ENCODE measurements at places on chromosomes 3 and 15.

DNA sequence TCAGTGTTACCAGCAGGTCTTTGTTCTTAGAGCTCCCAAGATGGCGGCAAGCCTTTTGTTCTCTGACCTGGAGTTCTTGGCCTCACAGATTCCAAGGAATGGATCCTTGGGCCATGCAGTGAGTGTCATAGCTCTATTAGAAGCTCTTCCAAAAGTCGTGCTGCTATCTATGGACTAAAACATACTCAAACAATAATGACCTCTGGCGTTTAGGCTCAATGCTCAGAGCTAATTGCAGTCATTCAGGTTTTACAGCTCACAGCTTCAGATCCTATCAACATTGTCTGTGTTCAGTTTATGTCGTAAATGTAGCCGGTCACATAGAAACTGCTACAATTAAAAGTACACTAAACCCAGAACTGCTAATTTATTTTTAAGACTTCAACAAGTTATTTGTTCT lies 22.2 kb downstream of the CCRL2 start:
- DNase-seq: no peak

- DNase-seq: no peak
Measured at GRCh38 chr3:132444383-132444782, 27.1 kb downstream of the DNAJC13 start.

- DNase-seq: no peak
Measured at GRCh38 chr3:46296826-46297225, 54.6 kb downstream of the CCR3 start.

DNA sequence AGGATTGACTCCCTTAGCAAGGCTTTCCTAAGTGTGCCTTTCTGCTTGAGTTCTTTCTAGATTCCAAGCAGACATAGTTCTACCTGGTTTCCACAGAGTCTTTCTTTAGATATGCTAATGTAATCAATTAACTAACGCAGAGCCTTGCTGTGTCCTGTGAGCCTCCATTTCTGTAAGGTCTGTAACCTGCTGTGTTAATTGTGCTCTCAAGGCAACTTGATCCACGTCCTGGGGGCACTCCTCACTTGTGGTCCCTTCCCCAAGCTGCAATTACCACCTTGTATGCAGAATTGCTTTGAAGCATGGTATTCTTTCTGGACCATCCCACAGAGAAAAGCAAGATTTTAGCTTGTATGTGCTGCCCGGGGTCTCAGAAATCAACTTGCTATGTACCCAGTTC lies 29.5 kb upstream of the THSD4 start:
- no peak for DNase-seq

DNA sequence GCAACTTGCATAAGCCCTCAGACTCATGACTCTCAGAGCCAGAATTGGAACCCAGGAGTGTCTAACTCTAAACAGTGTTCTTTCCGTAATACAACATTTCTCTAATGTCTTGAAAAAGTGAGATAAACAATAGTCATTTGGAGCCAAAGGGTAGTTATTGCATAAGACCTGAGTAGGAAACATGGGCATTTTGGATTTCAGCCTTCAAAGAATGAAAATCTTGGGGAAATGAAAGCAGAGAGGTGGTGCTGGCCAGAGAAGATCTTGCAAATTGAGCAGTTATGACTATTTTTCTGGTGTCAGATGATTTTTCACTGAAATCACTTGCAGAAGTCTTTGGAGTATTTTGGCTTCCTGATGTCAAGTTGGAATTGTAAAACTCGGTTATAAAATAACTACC lies 379.4 kb downstream of the DIPK2A start:
- DNase-seq: no peak

- DNase-seq: no peak
Measured at GRCh38 chr3:137097386-137097785, 139.6 kb downstream of the IL20RB start.

- no peak for DNase-seq
Measured at GRCh38 chr15:63250312-63250965, 27.0 kb upstream of the APH1B start.

- DNase-seq: no peak
Measured at GRCh38 chr15:63051156-63052066, 8.9 kb downstream of the TPM1 start.

DNA sequence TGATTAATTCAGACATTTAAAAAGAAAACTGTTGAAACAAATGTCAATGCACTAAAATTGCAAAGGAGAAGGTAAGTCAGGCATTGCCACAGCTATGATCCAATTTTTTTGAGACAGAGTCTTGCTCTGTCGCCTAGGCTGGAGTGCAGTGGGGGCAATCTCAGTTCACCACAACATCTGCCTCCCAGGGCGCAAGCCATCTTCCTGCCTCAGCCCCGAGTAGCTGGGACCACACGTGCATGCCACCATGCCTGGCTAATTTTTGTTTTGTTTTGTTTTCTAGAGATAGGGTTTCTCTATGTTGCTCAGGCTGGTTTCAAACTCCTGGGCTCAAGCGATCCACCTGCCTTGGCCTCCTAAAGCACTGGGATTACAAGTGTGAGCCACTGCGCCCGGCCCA lies 117.6 kb downstream of the FMN1 start:
- DNase-seq: no peak

DNA sequence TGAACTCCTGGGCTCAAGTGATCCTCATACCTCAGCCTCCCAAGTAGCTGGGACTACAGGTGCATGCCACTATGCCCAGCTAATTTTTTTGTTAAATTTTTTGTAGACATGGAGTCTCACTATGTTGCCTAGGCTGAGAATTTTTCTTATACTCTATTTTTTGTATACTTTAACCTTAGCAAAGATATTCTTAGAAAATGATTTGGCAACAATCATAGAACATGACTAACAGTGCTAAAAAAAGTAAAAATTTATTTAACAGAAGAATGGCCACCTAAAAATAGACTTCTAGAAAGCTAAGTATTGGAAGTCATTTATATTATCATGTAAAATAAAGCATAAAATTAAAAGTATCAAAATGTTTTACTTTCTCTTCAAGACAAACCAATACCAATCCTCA lies 322.3 kb downstream of the PLCL2 start:
- no peak for DNase-seq

- no peak for DNase-seq
Measured at GRCh38 chr15:42085236-42085605, 9.1 kb downstream of the PLA2G4D start.

DNA sequence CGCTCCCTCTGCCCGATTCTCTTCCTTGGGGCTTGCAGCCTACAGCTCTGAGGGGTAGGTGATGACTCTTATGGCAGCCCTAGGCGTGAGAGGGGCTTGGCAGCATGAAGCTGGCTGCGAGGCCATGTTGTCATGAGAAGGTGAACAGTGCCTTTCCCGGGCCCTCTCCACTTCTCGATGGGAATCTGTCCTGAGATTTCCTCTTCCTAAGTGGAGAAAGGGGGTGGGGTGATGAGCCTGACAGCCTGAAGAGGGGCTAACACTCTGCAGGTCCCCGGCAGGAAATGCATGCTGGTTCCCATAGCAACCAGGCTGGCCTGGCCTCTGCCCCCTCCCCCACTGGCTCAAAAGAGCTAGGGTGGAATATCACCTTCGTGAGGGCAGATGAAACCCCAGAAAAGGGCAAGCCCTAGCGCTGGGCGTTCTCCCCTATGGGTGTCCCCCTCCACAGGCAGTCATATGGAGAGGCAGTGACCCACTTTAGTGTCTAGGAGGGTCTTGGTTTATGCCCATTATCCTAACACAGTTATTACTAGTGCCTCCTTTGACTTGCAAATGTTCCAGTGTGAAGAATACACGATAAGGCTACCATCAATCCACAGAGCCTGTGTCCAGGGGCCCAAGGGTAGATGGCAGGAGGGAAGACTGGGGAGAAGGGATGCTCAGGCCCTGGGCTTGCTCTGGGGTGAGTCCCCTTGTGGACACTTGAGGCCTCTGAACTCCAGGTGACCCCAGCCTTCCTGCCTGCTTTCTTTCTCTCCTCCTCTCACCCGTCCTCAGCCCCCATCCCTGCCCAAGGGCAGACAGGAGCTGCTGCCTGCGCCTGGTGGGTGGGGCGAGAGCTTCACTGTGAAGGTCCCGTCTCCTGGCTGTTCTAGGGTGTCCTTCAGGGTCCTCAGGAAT lies 13.2 kb downstream of the EPHB3 start:
- DNase-seq: no peak

GRCh38 chr3:13839726-13840340 lies 40.0 kb downstream of the WNT7A start:
- DNase-seq: no peak

GRCh38 chr15:81256916-81257315 lies 60.2 kb downstream of the IL16 start:
- DNase-seq: no peak

DNA sequence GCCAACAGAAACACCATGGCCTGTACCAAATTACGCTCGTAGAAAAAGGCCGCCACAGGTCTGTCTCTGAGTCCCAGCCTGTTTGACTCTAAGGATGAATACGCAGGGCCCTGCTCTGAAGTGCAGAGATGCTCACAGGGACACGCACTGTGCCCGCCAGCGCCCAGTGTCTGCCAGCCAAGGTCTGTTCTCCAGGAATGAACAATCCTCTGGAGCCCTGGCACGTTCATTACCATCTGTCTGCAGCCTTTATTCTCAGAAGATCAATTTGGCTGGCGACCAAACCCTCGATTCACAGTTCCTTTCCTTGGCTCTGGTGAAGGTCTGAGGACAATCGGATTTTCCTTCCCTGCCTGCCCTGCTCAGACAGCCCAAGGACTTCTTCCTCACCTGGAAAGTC lies 66.3 kb downstream of the NIPA2 start:
- no peak for DNase-seq

DNA sequence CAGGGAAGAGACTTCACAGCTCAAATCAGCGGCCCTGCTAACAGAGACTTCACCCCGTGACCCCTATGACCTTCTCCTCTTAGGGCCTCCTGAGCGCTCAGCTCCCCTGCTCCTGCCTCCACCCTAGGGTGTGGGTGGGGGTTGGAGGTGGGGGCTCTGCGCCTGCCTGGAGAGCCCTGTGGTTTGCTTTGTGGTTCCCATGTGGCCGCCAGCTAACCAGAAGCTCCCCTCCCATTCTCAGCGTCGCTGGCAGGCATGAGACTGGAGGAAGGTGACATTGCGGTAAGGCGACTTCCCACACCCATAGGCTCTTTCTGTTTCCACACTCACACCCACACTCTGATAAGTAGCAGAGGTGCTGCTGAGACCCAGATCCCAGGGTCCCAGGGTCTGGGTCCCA lies 27.6 kb downstream of the XYLB start:
- DNase-seq: no peak

DNA sequence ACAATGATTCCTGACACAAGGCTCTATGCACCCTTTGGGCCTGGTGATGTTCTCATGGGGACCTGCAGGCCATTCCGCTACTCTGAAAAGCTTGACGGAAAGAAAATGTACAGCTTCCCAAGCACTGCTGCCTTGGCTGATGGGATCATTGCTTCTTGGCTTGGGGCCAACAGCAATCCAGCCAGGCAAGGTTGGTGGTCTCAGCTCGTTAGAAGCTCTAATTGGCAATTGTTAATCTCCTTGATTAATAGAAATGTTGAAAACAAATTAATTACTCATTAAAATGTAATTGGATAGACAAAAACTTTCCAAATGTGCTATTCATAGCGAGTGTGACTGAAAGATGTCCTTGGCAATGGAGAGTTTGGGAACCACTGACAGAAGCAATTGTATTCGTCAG lies 16.3 kb upstream of the MYZAP start:
- no peak for DNase-seq

DNA sequence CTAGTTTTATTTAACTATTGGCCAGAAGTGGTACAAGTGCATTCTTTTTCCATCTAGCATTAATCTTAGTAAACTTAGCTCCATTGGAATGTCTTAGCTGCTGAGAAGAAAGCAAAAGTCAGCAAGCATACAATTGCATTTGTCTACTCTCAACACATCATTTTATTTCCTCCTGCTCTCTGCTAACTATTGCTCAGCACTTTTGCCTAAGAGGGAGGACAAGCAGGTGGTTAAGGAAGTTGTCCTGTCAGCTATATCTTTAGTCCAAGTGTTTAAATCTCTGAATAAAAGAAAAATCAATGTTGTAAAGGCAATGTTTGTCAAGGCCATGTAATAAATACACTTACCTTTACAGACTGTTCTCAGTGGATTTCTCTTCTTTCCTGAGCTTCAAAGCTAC lies 51.0 kb downstream of the FHIT start:
- DNase-seq: no peak

DNA sequence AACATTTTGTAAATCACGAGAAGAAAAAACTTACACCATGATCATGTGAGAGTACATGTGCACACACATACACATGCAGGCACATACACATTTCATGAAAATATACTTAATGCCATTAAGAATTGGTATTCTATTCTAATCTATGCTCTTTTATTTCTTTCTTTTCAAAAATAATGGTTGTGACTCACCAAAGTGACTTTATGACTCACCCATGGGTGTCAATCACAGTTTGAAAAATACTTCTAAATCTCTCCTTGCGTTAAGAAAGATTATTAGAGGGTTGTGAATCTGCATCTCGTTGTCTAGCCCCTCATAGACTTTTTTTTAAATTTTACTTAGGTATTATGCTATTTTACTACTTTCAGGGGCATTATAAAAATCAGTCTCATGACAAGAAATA lies 254.2 kb downstream of the TUSC7 start:
- no peak for DNase-seq

DNA sequence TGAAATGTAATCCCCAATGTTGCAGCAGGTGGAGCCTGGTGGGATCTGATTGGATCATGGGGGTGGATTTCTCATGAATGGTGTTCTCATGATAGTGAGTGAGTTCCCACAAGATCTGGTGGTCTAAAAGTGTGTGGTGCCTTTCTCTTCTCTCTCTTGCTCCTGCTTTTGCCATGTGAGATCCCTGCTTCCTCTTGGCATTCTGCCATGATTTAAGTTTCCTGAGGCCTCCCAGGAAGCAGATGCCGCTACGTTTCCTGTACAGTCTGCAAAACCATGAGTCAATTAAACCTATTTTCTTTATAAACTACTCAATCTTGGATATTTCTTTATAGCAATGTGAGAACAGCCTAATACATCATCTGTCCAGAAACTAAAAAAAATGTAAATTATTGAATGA lies 298.3 kb downstream of the MEX3B start:
- no peak for DNase-seq

DNA sequence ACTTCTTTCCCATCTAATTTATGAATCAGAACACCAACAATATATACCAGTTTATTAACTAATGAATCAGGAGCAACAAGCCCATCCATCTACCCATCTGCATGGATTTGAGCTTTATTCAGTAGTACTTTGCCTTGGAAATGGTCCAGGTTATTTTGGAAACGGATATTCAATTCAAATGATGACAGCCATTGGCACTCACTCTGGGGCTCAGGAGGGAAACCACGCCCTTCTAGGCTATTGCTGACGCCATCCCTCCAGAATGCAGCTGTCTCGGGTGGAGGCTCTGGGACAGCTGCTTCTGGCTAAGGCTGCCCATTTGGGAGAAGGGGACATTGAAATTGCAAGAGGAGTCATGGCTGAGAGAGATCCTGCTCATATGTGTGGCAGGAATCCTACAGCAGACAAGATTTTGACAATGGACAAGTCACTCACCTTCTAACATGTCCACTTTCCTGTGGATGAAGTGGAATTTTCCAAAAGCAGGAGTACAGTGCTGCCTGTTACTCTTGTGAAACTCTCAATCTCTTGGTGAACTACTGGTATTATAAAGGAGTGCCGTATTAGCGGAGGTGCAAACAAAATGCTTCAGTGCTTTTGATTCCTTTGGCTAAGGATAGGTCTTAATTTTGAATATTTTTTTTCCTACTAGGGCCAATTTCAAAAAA lies 29.3 kb upstream of the TRAK1 start:
- no peak for DNase-seq

Measured in stimulated activated CD4-positive, alpha-beta T cell treated with anti-CD3 and anti-CD28 coated beads, Interleukin-15, amount 100 ng/mL, for 1 hour (primary cell).